ENCODE measurements at places on chromosomes 3 and 15.

DNA sequence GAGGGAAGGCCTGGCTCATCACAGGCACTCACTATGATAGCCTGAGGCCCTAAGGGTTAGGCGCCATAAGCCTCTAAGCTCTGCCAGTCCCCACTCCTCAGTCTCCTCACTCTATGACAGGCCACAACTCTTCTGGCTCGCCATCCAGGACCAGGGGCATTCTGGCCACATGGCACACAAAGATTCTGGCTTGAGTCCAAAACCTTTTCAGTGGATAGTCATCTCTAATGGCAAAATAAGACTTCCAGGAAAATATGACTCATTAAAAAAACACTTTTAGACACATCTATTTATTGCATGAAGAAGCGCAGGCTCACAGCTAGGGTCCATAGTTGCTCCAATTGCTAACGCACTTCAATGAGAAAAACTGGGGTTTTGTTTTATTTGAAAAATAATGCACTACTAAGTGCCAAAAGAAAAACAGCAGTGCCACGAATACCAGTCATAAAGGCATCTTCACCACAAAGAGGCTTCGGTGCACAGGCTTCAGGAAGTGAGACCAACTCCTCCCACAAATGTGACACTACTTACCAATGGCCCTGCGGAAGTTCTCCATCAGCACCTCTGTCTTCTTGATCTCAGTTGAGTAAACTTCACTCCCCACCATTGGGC, 11.1 kb downstream of the RUVBL1 start:
- DNase-seq: no peak

GRCh38 chr3:134030379-134031347, 938 bp upstream of the SLCO2A1 start:
- no peak for DNase-seq

- DNase-seq: no peak
These were observed 29.7 kb downstream of the ACSBG1 start for GRCh38 chr15:78204351-78205309.

GRCh38 chr3:135448520-135448919, 517.0 kb upstream of the PPP2R3A start:
- DNase-seq: no peak

- no peak for DNase-seq
These were observed 80.3 kb downstream of the PEX5L start for GRCh38 chr3:179956416-179956830.

GRCh38 chr15:85704066-85704465, 90.7 kb downstream of the KLHL25 start:
- DNase-seq: no peak

- DNase-seq: no peak
These were observed 51.6 kb upstream of the CMTM7 start for GRCh38 chr3:32340039-32340438.

DNA sequence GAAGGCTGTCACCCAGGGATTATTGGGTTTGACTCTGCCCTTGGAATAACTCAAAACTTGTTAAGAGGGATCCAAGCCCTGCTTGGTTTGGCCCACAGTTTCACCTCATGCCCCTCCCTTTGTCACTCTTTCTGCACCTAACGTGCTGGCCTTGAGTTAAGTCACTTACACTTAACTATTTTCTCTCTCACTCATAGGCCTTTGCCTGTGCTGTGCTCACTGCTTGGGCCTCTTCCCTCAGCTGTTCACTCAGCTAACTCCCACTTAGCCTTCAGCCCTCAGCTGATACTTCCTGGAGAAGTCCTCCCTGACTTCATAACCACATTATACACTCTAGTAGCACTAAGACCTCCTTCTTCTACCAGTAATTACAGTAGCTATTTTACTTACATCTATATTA, 133.3 kb downstream of the CMSS1 start:
- no peak for DNase-seq
